ENCODE measurements at places on chromosomes 6 and 20.

DNA sequence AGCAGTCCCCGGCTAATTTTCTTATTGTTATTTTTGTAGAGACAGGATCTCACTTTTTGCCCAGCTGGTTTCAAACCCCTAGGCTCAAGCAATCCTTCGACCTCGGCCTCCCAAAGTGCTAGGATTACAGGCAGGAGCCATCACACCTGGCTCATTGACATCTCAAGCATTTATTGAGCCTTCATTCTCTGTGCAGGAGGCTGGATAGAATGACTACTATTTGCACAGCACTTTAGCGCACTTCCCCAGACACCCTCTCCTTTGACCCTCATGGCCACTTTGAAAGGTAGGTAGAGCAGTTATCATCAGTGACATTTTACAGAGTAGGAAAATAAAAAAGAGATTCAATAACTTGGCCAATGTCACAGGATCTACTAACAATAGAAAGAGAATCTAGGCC lies 124.0 kb upstream of the STXBP5 start:
- DNase-seq: no peak

DNA sequence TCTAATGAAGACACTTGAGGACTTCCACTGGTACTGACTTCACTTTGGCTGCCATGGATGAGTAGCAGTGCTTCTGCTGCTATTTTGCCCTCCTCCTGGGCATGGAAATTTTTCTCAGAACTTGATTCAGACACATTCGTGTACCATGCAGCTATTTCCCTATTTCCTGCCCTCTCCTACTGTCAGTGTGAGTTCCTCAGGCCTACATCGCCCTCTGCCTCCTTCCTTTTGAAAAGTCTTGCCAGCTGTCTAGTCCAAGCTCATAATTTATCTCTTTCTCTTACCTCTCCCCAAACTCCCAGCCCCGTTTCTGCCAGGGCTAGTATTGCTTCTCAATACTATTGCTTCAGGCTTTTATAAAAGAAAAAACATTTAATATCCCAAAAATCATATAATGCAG lies 470.2 kb downstream of the ADGRB3 start:
- DNase-seq: no peak

DNA sequence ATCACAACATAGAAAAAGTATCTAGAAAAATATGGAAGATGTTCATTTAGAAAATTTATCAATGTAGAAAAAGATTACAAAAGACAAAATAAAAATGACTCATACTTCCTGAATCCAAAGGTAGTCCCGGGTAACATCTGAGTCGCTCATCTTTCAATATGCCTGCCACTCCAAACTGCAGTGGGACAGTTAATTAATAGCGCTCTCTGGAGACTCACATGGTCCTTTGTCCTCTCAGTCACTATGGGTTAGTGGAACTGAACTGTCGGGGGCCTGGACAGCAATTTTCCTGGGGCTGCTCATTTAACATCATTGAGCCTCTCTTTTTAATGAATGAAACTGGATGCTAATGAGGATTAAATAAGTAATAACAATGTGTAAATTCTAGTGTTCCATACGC lies 103.4 kb downstream of the MAP3K4 start:
- DNase-seq: no peak

GRCh38 chr6:19754686-19755085 lies 82.5 kb upstream of the ID4 start:
- DNase-seq: no peak

DNA sequence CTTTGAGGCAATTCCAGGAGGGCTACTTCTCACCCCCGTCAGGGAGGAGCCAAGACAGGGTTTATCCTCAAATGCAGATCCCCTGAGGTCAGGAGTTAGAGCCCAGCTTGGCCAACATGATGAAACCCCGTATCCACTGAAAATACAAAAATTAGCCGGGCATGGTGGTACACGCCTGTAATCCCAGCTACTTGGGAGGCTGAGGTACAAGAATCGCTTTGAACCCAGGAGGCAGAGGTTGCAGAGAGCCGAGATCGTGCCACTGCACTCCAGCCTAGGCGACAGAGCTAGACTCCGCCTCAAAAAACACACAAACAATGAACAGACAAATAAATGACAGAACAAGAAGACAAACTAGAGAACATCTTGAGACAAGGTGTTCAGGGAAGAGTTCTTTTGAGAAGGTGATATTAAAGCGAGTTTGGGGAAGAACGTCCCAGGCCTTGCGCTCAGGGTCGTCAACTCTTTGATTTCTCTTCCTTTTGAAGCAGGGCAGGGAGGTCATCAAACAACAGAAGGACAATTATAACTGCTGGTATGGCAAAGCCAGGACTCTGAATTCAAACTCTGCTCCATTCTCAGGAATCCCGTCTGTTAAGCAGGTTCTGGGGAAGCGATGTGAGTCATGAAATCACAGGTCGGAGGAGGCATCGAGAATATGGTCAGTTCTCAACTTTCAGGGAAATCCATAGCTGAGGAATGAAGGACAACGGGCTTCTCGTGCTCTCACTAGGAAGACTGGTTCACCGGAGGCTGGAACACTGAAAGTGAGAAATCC lies 1.4 kb upstream of the RALY start:
- DNase-seq: no peak

GRCh38 chr20:47863981-47864380 lies 78.7 kb upstream of the SULF2 start:
- DNase-seq: no peak

GRCh38 chr6:155126727-155127439 lies 131.8 kb downstream of the TIAM2 start:
- no peak for DNase-seq
